Inflammatory macrophage treated with lipopolysaccharide for 4 hours (primary cell): ENCODE measurements at places on chromosomes 13 and 19.
A peak's percentile ranks its signal among the peaks of the same experiment; 100 is the strongest.

- no peak for DNase-seq
Measured at GRCh38 chr19:57978586-57979289, 4.4 kb upstream of the C19orf18 start.

- DNase-seq = no peak
Measured at GRCh38 chr19:41030651-41031050, 39.6 kb downstream of the CYP2B6 start.

DNA sequence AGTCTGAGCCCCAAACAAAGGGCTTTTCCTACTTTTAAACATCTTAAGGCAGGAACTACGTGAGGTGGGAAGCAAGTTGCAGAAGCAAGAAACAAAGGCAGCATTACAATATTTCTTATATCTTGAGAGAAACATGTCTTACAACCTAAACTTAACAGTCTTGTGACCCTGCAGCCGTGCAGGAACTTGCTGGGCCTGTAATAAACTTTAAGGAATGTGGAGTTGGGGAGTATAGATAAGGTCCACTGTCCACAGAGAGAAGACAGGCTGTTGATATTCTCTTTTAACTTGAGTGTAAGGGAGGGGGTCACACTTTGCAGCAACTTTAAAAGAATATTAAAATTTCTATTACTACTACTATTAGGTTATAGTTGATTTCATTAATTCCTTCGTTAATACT is 214.6 kb upstream of the HTR2A start:
- DNase-seq = no peak

GRCh38 chr19:29525901-29526729 is at the start of gene VSTM2B:
Gene VSTM2B (plus strand): TSS chr19:29525994. CDS start chr19:29526584, 590 bp downstream.
- no peak for DNase-seq

GRCh38 chr13:109090796-109091195 is 461.4 kb downstream of the MYO16 start:
- DNase-seq = no peak

DNA sequence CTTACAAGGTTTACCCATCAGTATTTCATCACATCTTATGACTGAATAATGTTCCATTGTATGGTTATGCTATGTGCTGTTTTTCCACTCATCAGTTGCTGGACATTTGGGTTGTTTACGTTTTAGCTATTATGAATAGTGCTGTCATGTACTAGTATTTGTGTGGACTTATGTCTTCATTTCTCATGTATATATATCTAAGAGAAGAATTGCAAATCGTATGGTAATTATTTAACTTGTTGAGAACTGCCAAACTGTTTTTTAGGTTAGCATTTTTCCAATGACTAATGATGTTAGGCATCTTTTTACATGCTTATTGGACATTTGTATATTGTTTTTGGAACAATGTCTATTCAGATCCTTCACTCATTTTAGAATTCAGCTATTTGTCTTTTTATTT is 368.3 kb downstream of the LMO7 start:
- DNase-seq = no peak

DNA sequence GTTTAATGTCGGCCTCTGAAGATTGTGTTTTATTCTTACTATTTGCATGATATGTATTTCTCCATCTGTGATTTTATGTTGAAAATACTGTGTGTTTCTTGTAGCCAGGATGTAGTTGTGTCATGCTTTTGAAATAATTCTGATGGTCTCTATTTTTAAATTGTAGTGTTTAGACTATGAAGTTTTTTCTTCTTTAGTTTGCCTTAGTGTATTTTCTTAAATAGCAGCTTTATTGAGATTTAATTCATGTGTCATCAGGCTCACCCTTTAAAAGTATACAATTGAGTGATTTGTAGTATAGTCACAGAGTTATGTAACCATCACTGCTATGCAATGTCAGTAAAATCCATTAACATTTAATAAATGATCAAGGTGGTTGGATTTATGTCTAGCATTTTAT is 74.5 kb downstream of the PCCA start:
- DNase-seq = no peak

GRCh38 chr13:43663474-43664090 is 123.2 kb downstream of the ENOX1 start:
- DNase-seq = no peak

- DNase-seq = peak; percentile 70
Measured at GRCh38 chr19:50003810-50004419, 21.3 kb downstream of the VRK3 start.

DNA sequence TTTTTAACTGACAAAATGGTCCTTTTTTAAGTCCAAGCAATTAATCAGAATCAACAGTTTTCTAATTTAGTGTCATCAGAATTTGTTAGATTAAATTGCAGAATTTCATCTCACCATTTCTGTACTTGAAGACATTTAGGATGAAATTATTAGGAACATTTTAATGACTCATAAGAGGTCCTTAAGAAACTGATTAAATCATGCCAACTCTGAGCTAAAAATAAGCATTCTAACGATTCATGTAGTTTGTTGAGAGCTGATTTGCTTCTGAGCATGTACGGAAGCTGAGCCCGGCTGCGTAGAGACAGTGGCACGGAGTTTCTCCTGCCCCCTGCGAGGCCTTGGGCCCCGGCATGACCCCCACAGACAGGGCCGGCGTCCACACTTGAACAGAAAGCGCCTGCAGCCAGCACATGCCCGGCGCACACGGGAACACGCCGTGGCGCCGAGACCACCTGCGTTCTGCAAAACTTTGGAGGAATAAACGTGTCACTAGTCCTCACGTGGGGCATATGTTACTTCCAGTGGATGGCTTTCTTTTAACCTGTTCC is 89.7 kb upstream of the MCF2L start:
- DNase-seq = no peak

DNA sequence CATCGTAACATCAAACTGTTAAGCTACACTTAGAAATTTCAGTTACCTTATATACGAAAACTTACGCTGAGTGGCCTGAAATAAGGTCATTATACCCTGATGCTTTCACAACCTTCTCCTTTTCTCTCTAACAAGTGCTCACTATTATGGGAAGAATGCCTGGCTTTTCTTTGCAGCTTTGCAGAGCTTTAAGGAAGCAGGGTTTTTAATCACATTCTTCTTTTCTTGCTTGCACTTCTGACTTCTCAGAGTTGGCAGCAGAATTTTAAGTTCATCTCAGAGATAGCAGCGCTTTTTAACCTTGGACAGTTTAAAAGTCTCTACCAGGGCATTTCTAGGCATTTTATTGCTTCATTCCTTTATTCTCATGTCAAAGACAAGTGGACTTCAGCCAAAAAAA is 285.1 kb downstream of the SPRY2 start:
- no peak for DNase-seq
